ENCODE measurements at places on chromosomes 2 and 18. TPM values are rescaled to one million over a fixed set of nuclear protein-coding genes. Genes with fewer than 3 reads are reported as not detected.

Gene GTF3C2
- 89.3 TPM for total RNA-seq

Gene MAP2
- 7.2 TPM for total RNA-seq

Gene NDUFAF7
- 27.0 TPM for total RNA-seq

Gene ABCG8
- total RNA-seq, result not detected

Gene ZSWIM2
- not detected for total RNA-seq

Gene CAVIN2
- 0.80 TPM for total RNA-seq

Gene WDCP
- 17.9 TPM for total RNA-seq

Gene MYO5B
- 15.6 TPM for total RNA-seq

Gene LRP1B
- total RNA-seq, result 1.7 TPM

Gene MEP1B
- 0.18 TPM for total RNA-seq

All from mesothelial cell of epicardium (in vitro differentiated cells).